Vagina (tissue), 2 donors: ENCODE measurements at places on chromosomes 5 and 9. TPM values are rescaled to one million over a fixed set of nuclear protein-coding genes. Genes with fewer than 3 reads are reported as not detected.
A peak's percentile ranks its signal among the peaks of the same experiment; 100 is the strongest.

DNA sequence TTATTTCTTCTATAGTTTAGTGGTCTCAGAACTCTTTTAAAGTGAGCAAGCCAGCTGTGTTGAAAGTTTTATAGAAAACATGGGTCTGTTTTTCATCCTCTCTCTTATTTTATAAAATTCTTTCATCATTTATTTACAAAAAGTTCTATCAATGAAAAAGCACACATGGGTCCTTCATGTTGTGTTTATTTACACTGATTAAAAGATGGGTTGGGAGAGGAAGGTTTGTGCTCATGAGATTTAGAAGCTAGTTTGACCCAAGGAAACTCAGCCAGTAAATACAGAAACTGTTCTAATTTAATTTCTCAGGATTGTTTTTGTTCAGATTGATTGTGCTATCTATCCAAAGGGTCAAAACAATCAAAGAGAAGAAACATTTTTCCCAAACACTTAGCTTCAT lies 178.8 kb upstream of the KLF9 start:
- peaks cover 32% of the 10 kb centered on the region for H3K4me1 ChIP-seq
- no peaks in the 10 kb centered on the region for H3K36me3 ChIP-seq
- H3K4me3 ChIP-seq = no peak overlapping the region
- H3K27me3 ChIP-seq = no peaks in the 10 kb centered on the region

DNA sequence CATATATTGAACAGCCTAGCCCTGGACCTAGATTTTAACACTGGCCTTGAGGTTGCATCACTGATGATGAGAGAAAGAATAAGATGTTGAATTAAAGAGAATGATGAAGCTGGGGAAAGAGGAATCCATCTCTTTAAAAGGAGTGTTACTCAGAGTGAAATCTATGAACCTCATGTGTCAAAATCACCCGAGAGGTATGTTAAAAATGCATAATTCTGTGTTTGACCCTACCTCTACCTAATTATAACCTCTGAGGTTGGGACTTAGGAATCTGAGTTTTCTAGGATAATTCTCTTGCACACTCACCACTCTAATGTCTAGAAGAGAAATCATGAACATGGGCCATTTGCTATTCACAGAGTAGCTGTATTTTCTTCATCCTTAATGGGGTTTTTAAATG lies 479.4 kb downstream of the ENC1 start:
- no peak overlapping the region for H3K4me3 ChIP-seq
- H3K4me1 ChIP-seq = no peaks in the 10 kb centered on the region
- no peaks in the 10 kb centered on the region for H3K27me3 ChIP-seq

The TAF11L10 gene
- not detected for total RNA-seq

DNA sequence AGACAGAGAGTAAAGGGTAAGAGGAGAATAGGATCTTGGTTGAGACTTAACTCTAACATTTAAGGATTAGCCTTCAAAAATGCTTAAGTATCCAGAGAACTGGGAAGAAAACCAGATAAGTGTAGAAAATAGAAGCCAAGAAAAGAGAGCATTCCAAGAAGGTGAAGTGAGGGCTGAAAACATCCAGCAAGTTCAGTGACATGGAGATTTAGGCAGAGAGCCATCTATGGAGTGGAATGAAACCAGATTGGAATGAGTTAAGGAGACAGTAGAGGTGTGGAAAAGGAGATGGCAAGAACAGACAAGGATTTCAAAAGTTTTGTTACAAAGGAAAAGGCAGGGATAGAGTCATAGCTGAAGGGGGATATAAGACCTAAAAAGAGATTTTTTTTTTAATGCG lies 188.1 kb downstream of the TRPM3 start:
- DNase-seq = no peak
- no peaks in the 10 kb centered on the region for H3K4me1 ChIP-seq
- no peak overlapping the region for H3K4me3 ChIP-seq
- no peaks in the 10 kb centered on the region for H3K36me3 ChIP-seq

DNA sequence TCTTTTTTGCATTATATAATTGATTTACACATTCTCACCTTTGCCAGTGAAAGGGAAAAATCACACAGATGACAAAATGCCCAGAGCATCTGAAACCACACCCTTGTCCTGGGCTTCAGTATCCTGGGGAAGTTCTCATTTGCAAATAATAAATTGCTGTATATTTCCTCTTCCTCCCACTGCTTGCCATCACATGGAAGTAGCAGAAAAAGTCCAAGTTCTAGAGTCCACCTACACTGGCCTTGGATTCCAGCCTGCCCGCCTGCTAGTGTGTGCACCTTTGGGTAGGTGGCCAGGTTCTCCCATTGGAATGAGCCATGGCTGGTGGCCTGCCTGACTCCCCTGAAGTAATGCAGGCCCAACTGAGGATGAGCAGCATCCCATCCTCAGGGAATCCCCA lies 149.4 kb downstream of the GADD45G start:
- DNase-seq = no peak
- no peak overlapping the region for H3K4me3 ChIP-seq
- no peak overlapping the region for H3K27ac ChIP-seq
- no peaks in the 10 kb centered on the region for H3K27me3 ChIP-seq
- H3K4me1 ChIP-seq = peaks cover 13% of the 10 kb centered on the region

The KIF4B gene
- total RNA-seq = not detected

The OR13C3 gene
- not detected for total RNA-seq

- no peaks in the 10 kb centered on the region for H3K36me3 ChIP-seq
- H3K4me3 ChIP-seq = peak overlapping the region; percentile 90
- H3K4me1 ChIP-seq = peaks cover 31% of the 10 kb centered on the region
- no peak for DNase-seq
- H3K27ac ChIP-seq = peak overlapping the region; percentile 94
- H3K27me3 ChIP-seq = no peaks in the 10 kb centered on the region
Observed at GRCh38 chr5:149730620-149731331, 666 bp downstream of the PPARGC1B start.

DNA sequence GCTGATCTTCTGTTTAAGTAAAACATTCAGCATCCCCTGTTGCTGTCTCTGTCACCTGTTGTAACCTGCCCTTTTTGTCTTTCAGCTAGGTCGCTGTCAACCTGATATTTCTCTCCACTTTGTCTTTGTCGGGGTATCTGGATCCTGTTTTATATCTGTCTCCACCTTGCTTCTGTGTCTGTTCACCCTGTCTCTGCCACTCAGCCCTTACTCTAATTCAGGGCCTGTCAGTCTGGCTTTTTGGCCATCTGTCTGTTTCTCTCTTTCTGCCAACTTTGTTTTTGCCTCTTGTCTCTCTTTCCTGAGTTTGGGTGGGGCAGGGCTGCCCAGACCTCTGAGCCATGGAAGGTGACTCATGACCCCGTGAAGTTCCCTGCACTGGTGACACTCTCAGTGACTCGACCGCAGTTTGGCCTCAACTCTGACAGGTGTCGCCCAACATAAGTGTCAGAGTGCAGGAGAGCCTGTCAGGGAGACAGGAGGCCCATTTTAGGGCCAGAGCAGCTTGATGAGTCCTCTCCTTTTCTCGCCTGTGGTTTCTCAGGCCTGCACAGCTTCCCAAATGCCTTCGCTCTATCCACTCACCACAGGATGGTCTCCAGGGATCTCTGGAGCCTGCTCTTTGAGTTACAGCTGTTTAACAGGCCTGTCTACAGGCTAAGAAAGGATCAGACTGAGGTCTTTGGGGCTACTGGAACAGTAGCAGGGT lies 868 bp downstream of the ZBTB43 start:
- no peak for DNase-seq
- H3K4me1 ChIP-seq = peaks cover 29% of the 10 kb centered on the region
- no peaks in the 10 kb centered on the region for H3K36me3 ChIP-seq
- H3K27me3 ChIP-seq = no peaks in the 10 kb centered on the region
- H3K4me3 ChIP-seq = peak overlapping the region; percentile 84

- H3K27me3 ChIP-seq = no peaks in the 10 kb centered on the region
- peak overlapping the region; percentile 71 for H3K27ac ChIP-seq
- peak overlapping the region; percentile 87 for H3K4me3 ChIP-seq
- no peaks in the 10 kb centered on the region for H3K36me3 ChIP-seq
- no peak for DNase-seq
Observed at GRCh38 chr9:78236551-78236910, 656 bp downstream of the CEP78 start.

DNA sequence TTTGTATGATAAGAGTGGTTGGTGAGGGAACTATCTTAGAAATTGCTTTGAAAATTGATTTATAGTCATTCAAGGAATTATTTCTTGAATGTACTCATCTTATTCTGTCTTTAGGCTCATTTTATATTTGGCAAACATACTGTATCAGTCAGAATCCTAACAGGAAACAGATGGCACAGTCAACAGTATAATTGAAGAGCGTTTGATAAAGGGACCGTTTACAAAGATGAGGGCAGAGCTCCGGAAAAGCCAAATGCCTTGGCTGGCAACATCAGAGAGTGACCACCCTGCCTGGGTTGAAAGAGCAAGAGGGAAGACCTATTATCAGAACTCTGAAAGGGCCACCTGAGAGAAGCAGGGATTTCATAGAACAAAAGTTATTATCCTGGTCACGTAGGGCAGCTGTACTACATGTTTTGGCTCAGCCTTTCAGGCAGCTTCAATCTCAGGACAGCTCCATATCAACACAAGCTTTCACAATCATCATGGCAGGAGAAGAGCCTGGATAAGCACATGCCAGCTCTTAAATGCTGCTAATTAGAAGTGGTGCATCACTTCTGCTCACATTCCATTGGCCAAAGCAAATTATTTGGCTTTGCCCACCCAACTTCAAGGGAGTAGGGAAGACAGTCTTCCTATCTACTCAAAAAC lies 47.2 kb upstream of the ARL15 start:
- H3K27ac ChIP-seq = no peak overlapping the region
- H3K4me1 ChIP-seq = peaks cover 12% of the 10 kb centered on the region
- no peak for DNase-seq
- H3K4me3 ChIP-seq = no peak overlapping the region
- H3K36me3 ChIP-seq = no peaks in the 10 kb centered on the region

- no peak for DNase-seq
- no peak overlapping the region for H3K4me3 ChIP-seq
- no peaks in the 10 kb centered on the region for H3K36me3 ChIP-seq
- no peaks in the 10 kb centered on the region for H3K27me3 ChIP-seq
Observed at GRCh38 chr9:131216806-131217205, 59.5 kb downstream of the FAM78A start.

GRCh38 chr5:95664204-95664786 lies 17.7 kb downstream of the RFESD start:
- peaks cover 3% of the 10 kb centered on the region for H3K4me1 ChIP-seq
- H3K36me3 ChIP-seq = no peaks in the 10 kb centered on the region
- H3K4me3 ChIP-seq = no peak overlapping the region
- no peak overlapping the region for H3K27ac ChIP-seq
- H3K27me3 ChIP-seq = no peaks in the 10 kb centered on the region
- DNase-seq = no peak

The GABRG2 gene
- 0.74 TPM for total RNA-seq

- DNase-seq = no peak
- H3K36me3 ChIP-seq = no peaks in the 10 kb centered on the region
- no peak overlapping the region for H3K4me3 ChIP-seq
- no peaks in the 10 kb centered on the region for H3K27me3 ChIP-seq
Observed at GRCh38 chr9:127712371-127712770, 3.1 kb downstream of the PTRH1 start.

GRCh38 chr5:135821802-135822201 lies 12.7 kb upstream of the SLC25A48 start:
- DNase-seq = peak; percentile 72
- H3K4me1 ChIP-seq = no peaks in the 10 kb centered on the region
- H3K36me3 ChIP-seq = no peaks in the 10 kb centered on the region

The CA9 gene
- total RNA-seq = 0.98 TPM

- no peak overlapping the region for H3K27ac ChIP-seq
- no peaks in the 10 kb centered on the region for H3K27me3 ChIP-seq
- no peaks in the 10 kb centered on the region for H3K4me1 ChIP-seq
- DNase-seq = no peak
- H3K4me3 ChIP-seq = no peak overlapping the region
Observed at GRCh38 chr5:170006021-170006420, 25.7 kb upstream of the INSYN2B start.

- H3K36me3 ChIP-seq = no peaks in the 10 kb centered on the region
- no peak overlapping the region for H3K4me3 ChIP-seq
- DNase-seq = no peak
- no peaks in the 10 kb centered on the region for H3K4me1 ChIP-seq
- H3K27ac ChIP-seq = no peak overlapping the region
Observed at GRCh38 chr5:158821331-158821730, 278.4 kb downstream of the EBF1 start.

GRCh38 chr9:104092192-104092591 lies 1.9 kb upstream of the SMC2 start:
- H3K4me3 ChIP-seq = no peak overlapping the region
- H3K27me3 ChIP-seq = no peaks in the 10 kb centered on the region
- H3K27ac ChIP-seq = no peak overlapping the region
- H3K4me1 ChIP-seq = peaks cover 25% of the 10 kb centered on the region
- DNase-seq = no peak

DNA sequence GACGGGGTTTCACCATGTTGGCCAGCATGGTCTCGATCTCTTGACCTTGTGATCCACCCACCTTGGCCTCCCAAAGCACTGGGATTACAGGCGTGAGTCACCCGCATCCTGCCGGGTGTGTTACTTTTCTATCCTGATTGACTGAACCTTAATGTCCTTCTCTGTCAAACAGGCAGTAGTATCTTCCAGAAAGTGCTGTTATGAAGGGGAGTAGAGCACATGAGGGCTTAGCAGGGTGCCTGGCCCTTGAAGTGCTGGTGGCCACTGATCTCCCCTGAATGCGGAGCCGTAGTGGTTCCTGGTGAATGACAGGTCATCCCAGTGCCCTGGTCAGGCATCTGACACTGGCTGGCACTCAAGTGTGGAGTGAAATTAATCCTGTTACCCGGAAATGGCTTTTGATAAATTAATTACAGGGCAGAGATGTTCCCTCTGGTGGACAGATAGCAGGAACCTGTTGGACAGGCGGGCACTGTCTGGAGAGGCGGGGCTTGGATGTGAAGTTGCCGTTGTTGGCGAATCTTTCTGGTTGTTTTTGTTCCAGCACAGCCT lies 28.4 kb downstream of the PRRC2B start:
- no peaks in the 10 kb centered on the region for H3K36me3 ChIP-seq
- no peaks in the 10 kb centered on the region for H3K27me3 ChIP-seq
- H3K4me1 ChIP-seq = peaks cover 92% of the 10 kb centered on the region
